ENCODE measurements at places on chromosomes 6 and 20.

GRCh38 chr6:149484733-149485700, at the start of gene ZC3H12D:
Gene ZC3H12D (minus strand): TSS chr6:149485014. CDS start chr6:149474543, 10,471 bp downstream.
- no peak for DNase-seq

DNA sequence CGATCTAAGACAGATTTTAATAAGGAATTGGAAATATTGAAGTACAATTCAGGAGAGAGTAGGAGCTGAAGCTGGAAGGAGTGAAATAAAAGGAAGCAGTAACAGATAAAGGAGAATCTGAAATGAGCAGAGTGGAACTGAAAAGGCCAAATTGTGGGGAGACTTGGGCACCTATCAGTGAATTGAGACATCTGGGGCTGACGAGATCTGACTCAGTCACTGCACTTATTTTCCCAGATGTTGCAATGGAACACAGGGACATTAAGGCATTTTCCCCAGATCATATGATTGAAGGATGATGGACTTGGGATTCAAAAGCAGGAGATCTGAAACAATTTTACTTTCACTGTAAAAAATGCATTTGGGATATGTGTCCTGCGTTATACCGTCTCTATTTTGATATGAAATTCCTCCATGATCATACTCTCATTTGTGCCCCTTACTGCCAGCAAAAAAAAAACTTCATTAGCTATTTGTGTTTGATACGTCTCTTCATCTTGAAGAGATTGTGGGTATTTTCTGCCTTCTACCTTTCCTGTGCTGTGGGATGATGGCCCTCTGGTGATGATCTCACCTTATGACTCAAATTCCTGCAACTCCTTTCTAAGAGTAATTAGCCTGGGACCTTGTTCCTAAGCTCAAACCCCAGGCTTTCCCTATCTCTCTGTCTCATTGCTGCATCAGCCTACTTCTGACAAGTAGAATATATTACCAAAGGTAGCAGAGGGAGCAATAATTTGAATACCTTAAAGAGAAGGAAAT, 278.5 kb upstream of the MAN1A1 start:
- no peak for DNase-seq

- DNase-seq: no peak
Observed at GRCh38 chr20:11721411-11721810, 196.3 kb upstream of the BTBD3 start.

DNA sequence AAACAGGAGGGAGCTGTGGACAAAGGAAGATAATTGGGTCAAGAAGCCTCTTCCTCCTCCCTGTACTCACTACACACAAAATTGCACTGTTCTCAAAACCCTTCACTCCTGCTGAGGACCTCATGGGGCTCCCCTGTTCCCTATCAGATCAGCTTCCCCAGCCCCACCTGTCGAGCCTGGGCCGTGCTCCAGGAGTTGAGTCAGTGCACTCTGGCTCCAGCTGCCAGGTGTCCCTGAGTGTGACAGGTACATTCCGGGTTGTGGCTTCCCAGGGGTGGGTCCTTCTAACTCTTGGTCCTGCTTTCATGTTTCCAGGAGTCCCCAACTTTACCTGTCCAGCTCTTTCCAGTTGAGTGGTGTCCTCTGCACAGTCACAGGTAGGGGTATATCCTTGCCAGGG, 8.4 kb downstream of the RAB5IF start:
- no peak for DNase-seq

DNA sequence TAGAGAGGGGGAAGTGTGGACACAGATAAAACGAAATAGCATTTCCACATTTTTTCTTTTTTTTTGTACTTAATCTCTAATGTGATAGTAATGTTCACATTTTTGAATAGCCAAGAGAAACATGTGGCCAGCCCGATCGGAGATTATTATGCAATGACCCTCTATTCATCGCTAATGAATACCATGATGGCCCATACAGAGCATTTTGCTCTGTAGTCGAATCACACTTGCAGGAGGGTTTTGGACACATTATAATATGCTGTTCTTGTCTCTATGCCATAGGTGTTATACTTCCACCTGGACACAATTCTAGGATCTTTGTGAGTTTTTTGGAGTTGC, 60.1 kb downstream of the MTHFD1L start:
- DNase-seq: no peak

DNA sequence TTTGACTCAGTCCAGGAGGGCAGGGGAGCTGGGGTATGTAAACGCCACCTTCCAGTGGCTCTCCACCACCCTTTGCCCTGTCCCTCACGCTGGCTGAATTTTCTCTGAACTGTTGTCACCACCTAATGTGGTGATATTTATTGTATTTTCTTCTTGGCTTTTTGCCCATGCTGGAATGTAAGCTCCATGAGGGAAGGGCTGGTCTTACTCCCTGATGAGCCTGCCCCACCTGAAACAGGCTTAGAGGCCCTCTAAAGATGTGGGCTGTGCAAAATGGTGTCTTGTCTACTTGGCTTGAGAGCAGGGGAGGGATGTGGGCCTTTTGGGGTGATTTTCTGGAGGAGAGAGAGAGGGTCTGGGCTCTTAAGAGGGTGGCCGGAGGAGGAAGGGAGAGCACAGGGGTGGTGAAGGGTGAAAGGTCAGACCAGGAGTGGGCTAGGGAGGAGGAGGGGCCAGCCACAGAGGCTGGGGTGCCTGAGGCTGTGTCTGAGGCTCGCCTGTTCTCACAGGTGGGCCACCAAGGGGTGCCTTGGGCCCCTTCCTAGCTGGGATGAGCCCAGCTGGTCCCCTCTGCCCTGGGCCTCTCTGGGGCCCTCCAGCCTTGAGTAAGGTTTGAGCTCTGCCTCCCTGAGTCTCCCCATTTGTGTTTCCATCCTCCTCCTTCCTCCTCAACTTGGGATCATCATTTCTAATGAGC, 37.3 kb downstream of the SPDEF start:
- DNase-seq: no peak

DNA sequence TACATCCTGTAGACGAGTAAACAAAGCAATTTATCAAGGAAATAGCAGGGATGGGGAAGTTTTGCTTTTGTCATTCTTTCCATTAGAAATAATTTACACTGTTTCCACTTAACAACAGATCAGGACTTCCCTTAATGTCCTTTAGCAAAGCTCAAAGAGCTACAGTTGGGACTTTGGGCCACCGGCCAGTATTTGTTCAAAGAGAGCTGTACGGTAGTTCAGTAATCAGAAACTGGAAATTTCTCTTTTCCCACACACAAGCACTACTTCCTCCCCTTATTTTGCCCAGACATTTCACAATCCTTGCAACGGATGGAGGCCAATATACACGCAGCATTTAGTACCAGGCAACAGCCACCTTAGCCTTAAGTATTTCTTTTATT, 12.1 kb upstream of the HINT3 start:
- DNase-seq: no peak

DNA sequence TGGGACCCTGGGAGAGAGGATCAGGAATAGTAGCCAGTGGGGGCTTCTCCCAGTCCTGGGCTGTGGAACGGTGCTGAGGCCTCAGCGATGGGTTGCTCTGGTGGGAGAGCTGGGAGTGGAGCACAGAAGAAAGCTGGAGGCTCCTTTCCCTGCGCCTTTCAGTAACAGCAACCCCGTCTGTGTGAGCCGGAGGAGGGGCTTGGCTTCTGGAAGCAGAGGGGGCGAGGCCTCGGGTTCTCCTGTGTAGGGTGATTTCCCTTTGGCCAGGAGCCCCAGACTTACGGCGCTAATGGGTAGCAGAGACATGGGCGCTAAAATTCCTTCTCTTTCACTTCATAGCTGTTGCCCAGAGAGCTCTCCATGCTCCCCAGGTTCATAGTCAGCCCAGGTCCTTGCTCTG, 55.0 kb downstream of the DAAM2 start:
- no peak for DNase-seq

GRCh38 chr6:155265843-155266535, 2.2 kb downstream of the CLDN20 start:
- DNase-seq: no peak

GRCh38 chr6:29710281-29710941, 12.8 kb upstream of the HLA-F start:
- DNase-seq: no peak

DNA sequence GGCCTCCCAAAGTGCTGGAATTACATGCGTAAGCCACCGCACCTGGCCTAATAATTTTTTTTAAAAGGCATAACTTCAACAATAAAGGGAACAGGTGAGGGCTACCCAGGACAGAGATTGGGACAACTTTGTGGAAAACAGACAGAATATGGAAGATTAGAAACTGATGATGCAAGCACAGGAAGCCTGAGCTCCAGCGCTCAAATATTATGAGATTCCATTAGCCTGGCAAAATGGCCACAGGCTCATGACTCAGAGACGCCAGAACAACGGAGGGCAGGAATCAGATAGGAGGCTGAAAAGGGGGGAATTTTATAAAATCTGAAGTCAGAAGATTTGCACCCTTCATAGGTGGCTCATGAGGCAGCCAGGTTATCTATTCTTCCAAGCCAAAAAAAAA, 103.1 kb upstream of the MRPS10 start:
- DNase-seq: no peak

- no peak for DNase-seq
Observed at GRCh38 chr6:41050536-41050935, 2.5 kb upstream of the APOBEC2 start.

DNA sequence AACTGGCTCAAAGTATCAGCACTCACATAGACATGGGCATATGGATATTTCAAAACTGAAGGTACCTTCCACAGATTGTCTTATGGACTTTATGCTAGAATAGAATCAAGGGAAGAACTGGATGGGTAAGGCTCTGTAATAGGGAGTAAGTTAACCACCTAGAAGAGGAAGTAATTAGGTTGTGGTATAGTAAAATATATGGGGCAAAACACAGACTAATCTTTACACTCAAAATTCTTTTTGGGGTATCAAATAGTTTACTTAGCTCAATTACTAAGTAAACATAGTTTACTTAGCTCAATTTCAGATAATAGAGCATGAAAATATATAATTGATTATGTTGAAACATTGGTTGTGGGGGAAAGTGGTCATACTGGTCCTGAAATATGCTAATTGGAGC, 94.2 kb upstream of the ATXN1 start:
- DNase-seq: no peak

DNA sequence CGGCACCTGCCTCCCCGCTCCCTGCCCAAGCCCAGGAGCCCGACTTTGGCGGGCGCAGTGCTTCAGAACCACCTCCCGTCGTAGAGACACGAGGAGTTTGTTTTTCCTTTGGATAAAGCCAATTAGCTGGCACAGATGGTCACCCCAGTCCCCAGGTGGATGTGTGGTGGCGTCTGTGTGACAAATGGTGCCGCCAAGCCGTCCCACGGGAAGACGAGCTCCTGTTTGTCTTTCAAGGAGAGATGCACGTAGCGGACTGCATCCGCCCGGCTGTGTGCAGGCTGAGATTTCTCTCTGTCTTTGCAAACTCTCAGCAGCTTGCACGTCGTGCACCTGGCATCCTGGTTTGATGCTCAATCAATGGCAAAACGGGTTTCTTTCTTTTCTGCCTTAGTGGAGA, 16.1 kb upstream of the MRGBP start:
- DNase-seq: no peak

DNA sequence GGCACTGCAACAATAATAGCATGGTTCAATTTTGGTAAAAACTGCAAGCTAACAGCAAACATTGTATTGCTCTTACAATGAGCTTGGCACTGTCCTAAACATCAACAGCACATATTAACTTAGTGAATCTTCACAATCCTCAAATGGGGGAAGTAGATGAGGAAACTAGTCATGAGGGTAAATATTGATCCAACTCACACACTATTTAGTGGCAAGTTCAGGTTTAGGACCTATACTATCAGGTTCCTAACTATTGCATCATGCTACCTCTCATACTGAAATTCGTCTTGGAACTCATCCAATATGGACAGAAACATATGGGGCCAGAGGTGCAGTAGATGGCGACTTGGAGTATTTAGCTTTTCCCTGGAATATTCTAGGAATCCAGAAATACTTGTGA, 34.2 kb downstream of the FKBP1C start:
- no peak for DNase-seq

DNA sequence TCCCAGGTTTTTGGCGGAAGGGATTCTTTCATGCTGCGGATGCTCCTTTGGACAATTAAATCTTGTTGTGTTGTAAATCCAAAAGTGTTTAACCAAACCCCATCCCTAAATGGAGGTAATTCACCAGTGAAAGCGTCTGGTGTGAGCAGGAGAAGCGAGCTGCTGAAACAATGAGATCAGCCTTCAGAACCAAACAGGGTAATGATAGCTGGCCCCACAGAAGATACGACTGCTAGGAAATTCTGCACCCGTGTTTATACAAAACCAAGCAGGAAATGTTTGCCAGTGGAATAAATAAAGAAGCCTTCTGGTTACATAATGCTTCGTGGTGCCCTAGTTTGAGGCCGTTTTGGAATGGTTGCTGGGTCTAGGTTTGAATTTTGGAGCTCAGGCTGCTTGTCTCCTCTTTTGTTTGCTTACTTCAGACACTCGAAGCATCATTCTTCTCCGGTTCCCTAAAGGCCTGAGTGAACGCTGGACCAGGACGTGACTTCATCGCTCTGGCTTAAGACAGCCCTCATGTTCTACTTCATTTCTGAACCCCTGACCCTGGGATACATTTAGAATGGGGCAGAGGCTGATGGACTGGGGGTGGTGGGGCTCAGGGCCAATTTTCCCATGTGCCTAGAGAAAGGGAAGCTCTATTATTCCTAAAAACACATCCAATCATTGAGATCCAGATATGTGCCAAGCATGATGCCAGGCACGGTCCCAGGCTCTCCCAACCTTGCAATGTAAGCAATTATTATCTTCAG, 61.6 kb upstream of the JAG1 start:
- no peak for DNase-seq

DNA sequence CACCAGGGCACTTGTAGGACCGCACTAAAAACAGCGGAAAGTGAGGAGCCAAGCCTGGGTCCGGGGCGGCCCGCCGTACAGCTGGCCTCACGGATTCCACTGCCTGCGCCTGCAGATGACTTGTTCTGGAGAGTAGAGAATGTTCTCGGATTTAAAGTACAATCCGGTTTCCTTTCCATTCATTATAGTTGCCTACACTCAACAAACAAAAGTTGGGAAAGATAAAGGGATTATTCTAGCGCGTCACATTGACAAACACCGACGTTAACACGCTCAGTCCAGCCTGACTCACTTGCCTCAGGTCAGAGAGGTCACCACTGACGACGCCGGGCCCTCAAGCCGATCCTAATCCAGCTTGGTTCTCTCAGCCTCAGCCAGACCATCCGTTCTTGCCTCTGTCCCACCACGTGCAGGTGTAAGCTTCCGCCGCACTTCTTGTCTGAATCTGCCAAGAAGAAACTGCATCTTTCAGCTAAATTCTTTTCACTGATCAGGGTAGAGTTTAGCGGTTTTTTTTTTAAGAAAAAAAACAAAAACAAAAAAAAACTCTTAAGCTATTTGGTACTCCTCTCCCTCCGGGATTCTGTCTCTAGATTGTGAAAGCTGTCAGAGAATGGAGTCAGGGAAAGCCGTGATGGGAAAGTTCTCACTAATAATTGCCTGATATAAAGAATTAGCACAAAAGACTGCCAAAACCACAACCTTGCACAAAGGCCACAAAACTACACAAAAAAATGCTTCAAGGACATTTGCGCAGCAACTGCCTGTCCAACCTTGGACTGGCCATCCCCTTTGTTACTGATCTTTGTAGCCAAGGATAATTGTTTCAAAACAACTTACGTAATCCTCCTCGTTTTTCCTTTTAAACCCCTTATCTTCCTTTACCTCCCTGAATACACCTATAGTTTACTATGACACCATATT, 1.1 kb upstream of the PHF10 start:
- DNase-seq: no peak

Data from cortex of kidney (tissue), 1 donor.